ENCODE measurements at places on chromosomes 13 and 19.

DNA sequence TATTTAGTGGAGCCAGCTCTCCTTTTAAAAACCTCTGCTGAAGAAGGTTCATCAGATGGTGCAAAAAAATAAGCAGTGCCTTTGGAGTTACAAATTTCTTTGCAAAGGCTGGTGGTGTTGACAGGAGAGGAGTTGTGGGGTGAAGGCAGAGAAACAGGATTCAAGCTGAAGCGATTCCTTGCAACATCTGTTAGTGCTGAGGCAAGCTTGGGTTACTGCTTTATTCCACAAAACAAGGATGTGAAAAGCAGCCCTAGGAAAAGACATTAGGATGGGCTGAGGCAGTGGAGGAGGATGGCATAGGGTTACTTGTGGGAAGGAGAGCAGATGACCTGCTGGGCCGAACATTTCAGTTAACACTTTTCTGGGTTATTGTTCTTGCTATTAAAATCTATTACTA, 390.7 kb downstream of the DLEU7 start:
- DNase-seq = no peak

GRCh38 chr13:51260154-51260553, 38.0 kb downstream of the FAM124A start:
- no peak for DNase-seq

DNA sequence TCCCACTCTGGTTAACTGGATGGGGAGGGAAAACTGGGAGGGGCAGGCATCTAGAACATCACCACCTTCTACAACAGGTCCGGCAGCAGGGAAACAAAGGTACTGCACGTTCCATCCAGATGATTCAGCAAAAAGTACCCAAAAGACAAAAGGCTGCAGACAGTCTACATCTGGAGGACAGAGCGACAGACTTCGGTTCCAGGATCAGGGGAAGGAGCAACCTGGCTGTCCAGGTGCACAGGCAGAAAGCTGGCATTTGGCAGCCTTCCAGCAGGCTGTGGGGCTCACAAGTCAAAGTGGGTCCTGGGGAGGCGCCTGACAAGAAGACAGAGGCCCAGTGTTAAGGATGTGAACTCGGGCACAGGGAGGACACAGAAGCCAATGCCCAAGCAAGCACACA, 202.9 kb downstream of the SUCLA2 start:
- DNase-seq = no peak

- DNase-seq = no peak
Observed at GRCh38 chr13:105395041-105395440, 1140.4 kb downstream of the EFNB2 start.
